ENCODE measurements at places on chromosomes 11 and 22.
A peak's percentile ranks its signal among the peaks of the same experiment; 100 is the strongest.

- no peak for DNase-seq
These were observed 17.0 kb downstream of the TRIM29 start for GRCh38 chr11:120120805-120121335.

- DNase-seq: no peak
These were observed 513.1 kb downstream of the MIAT start for GRCh38 chr22:27170491-27170890.

GRCh38 chr11:65500387-65501185, 1.7 kb downstream of the MALAT1 start:
- DNase-seq: peak; percentile 66

- DNase-seq: no peak
These were observed 6.8 kb downstream of the APOL1 start for GRCh38 chr22:36259615-36260300.

DNA sequence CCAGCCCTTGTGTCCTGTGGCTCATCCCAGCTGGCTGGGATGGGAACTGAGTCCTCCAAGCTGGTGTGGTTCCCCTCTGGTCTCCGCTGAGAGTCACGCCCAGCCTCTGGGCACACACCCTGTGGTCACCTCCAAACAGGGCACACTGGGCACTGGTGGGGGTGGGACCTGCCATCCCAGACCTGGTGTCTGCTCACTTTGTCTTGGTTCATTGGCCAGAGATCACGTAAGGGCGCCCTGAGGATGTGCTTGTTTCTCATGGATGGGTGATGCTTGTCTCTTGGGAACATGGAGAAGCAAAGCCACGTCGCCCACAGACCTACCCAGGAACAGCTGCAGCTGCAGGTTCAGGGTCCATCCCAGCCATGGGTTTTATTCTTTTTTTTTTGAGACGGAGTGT, 43.1 kb downstream of the LRP5 start:
- no peak for DNase-seq

GRCh38 chr11:132472411-132473172, 1059.7 kb downstream of the OPCML start:
- no peak for DNase-seq

DNA sequence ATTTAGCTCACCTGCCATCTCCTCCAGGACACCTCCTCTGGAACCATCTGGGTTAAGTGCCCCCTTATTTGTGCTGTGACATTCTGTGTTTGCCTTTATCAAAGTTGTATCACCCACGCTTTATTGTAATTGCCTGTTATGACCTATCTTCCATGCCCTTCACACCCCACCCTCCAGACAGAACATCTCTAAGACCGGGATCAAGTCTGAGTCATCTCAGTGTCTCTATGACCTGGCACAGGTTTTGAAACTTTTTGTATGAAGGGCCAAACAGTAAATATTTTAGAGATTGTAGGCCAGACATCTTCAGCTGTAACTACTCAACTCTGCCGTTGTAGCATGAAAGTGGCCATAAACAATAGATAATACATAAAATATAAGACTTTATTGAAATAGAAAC, 161.8 kb downstream of the SPON1 start:
- DNase-seq: no peak

- no peak for DNase-seq
These were observed 8.7 kb downstream of the PPFIBP2 start for GRCh38 chr11:7522546-7522945.

DNA sequence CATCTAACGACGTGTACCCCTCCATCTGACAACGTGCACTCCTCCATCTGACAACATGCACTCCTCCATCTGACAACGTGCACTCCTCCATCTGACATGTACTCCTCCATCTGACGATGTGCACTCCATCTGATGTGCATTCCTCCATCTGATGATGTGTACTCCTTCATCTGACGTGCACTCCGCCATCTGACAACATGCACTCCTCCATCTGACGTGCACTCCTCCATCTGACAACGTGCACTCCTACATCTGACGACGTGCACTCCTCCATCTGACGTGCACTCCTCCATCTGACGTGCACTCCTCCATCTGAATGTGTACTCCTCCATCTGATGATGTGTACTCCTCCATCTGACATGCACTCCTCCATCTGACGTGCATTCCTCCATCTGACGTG, 8.0 kb upstream of the IL17REL start:
- no peak for DNase-seq

- DNase-seq: no peak
These were observed 365.5 kb downstream of the MN1 start for GRCh38 chr22:27435844-27436576.

DNA sequence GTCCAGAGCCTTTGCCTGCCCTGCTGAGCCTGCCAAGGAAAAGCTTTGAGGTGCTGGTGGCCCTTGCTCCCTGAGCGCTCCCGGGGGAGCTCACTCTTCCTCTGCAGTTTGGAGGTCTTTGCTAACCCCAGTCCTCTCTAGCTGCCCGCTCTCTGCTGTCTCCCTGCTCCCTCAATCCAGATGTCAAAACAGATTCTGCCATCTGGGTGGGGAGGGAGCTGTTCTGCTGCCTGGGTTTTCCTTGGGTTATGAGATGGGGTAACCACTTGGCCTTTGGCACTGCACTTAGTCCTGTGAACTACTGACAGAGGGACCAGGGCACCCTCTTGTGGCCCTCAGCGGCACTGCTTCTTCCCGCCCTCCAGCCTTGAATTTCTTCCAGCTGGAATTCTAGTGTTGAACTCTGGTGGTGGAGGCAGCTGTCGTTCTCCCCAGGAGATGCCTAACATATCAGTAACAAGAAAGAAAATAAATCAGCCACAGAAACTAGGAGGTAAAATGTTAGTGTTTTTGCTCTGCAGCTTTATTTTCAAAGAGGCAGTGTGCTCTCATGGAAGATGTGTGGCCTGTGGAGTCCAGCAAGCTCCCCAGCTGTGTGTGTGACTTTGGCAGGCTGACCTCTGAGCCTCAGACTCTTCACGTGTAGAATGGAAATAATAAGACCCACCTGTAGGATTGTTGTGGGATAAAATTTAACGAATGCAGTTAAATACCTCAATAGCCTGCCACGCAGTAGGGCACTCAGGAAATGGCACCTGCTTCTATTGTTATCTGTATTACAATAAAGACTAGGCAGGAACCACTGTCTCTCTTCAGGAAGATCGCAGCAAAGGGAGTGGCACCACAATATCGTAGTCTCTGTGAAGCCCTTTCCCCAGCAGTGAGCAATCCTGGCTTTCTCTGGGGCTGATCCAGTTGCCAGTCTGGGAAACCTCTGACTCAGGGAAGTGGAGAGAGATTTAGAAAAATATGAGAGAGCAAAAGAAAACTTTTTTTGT, 23.4 kb downstream of the ARFGAP2 start:
- DNase-seq: peak; percentile 63

- DNase-seq: no peak
These were observed 6.1 kb upstream of the STIM1 start for GRCh38 chr11:3849297-3849874.

DNA sequence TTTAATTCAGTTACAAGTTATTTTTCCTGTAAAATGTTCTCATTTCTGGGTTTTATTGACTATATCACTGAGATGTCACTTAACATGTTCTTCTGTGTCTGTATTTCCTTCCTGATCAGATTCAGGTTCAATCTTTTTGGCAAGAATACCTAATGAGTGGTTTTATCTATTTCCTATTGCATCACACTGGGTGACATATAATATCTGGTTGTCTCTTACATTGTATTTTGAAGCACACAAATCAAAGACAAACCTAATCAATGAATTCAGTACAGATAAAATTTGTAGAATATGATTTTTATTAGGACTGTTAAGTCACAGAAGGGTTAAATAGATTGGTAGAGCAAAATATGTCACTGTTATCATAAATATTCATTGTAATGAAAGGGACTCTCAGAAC, 60.4 kb downstream of the BCL2L13 start:
- DNase-seq: no peak

DNA sequence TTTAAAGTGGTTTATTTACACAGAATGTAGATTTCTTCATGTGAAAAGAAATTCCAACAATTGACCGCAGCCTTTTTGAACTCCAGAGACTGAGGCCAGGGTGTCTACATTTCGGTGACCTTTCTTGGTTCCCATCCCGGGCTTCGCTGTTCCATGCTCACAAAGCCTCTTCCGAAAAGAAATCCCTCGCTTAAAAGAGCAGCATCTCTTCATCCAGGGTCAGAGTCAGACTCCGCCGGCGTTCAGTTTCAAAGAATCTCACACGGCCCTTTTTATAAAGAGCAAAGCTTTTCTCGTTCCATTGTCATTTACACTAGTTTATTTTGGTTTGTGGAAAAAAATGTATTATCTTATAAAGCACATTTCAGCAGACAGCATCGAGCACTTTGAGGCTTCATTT, 530.6 kb upstream of the B3GAT1 start:
- DNase-seq: no peak

DNA sequence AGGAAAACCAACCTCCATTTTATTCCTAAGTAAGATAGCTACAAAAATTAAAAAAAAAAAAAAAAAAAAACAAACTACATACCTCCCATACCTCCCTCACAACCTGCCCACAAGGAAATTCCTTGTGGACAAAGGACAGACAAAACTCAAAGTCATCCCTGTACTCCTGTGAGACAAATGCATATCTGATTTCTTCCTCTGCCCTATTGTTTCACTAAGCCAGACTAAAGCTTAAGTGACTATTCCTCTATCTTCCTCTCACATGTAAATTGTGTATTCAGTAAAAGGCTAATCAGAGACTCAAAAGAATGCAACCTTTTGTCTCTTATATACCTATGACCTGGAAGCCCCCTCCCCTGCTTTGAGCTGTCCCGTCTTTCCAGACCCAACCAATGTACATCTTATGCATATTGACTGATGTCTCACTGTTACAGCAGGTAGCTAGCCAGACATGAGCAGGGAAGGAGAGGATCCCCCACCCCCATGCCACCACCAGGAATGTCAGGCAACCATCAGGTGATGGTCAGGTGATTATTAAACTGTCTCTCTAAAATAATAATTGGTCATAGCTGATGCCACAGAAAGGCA, 289.4 kb downstream of the SBF2 start:
- no peak for DNase-seq

DNA sequence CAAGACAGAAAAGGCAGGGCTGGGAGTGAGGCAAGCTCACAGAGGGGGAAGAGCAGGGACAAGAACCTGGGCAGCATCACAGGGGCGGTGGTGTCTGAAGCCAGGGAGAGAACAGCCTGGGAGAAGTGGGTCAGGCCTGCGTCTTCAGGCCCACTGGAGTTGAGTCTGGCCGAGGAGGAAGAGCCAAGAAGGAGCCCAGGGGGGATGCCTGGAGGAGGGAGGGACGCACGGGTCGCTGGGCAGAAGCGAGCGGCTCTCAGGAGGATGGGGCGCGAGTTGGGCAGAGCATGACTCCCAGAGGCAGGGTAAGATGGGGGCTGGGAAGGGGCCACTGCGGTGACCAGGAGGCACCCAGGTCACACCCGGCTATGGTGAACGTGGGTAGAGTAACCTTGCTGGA, 18.5 kb downstream of the LRFN4 start:
- no peak for DNase-seq

- no peak for DNase-seq
These were observed 1.4 kb downstream of the CTTN start for GRCh38 chr11:70399681-70400112.

- DNase-seq: no peak
These were observed 62.7 kb downstream of the STK33 start for GRCh38 chr11:8531312-8531711.

DNA sequence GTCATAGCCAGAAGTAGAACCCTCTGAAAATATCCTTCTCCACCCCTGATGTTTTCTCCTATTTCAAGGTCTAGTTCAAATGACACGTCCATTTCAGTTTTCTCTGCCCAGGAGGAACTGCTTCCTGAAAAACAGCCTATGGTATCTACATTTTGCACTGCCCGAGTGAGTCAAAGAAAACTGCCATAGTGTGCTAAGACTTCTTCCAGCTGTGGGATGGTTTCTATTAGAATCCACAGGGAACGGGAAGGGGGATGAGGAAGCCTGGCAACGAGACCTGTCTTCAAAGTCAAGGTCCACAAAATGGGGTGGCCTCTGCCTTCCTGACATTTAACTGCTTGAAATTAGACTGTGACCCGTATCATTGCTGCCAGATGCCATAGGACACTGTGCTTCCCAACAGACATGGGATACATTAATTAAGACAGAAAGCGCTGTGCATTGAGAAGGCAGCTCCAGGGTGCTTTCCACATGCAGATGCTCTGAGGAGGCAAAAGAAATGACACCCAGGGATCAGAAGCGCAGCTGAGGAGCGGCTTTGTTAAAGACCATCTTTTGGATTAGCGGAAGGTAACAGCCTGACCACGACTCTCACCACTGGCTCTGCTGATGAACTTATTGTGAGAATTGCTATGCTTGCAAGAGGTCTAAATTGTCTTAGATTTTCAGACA, 39.4 kb upstream of the NUP50 start:
- DNase-seq: no peak

DNA sequence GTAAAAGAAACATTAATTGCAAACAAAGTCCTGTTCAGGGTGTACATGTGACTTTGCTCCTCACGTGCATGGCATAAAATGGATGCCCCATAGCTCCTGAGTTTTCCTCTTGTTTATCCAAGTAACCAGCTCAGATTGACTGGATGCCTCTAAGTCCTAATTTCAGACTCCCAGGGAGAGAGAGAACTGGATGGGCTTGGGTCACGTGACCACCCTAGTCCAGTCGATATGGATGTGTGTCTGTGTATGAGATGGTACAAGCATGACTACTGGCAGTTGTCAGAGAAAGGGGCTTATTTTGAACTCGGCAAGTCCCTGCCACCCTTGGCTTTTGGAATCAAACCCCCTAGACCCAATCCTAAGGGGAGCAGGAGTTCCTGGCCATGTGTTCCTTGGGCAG, 35.4 kb upstream of the PLET1 start:
- DNase-seq: no peak

DNA sequence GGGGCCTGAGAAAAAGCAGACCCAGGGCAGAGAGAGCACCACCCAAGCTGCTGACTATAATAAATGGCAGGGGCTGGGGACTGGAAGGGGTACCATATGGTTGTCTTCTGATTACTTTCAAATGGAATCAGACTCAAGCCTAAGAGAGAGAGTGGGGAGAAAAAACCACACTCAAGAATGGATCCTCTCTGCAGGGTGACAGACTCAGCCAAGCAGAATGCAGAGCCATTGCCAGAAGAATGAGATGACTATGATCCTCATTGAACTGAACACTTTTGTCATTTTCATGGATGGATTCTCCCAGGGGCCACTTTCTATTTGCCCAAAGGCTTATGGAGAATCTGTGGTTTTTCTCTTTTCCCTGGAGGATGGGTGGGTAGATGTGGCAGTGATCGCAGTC, 8.7 kb downstream of the UBASH3B start:
- no peak for DNase-seq

GRCh38 chr11:30131535-30131934, 99.3 kb upstream of the FSHB start:
- DNase-seq: no peak

- DNase-seq: no peak
These were observed 1.3 kb downstream of the C11orf21 start for GRCh38 chr11:2300290-2300935.

- DNase-seq: no peak
These were observed 87.0 kb upstream of the THY1 start for GRCh38 chr11:119509969-119510401.

All from activated naive CD8-positive, alpha-beta T cell treated with anti-CD3 and anti-CD28 coated beads, Interleukin-2, amount 10 ng/mL, durations not matched to agents 7 days and 5 days (primary cell).